ENCODE measurements at places on chromosomes 5 and 9.

- no peak for DNase-seq
Observed at GRCh38 chr9:135517407-135517822, 3.8 kb upstream of the LCN1 start.

- DNase-seq, result no peak
Observed at GRCh38 chr9:89323390-89323789, 5.1 kb downstream of the SECISBP2 start.

DNA sequence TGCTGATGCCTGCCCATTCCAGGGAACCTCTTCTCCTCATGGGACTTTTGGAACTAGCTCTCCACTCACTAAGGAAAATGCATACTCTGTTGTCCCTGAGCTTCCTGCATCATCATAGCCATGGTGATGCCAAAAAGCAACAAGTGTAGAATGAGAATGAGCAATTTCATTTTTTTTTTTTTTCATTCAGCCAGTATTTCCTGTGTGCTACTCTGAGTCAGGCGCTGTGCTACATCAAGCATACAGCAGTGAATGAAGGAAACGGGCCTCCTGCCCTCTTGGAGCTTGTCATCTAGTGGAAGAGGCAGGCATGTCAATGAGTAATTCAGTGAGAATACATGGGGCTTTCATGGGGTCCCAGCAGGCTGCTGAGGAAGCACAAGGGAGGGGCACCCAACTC is 483.1 kb downstream of the BNC2 start:
- DNase-seq, result no peak

DNA sequence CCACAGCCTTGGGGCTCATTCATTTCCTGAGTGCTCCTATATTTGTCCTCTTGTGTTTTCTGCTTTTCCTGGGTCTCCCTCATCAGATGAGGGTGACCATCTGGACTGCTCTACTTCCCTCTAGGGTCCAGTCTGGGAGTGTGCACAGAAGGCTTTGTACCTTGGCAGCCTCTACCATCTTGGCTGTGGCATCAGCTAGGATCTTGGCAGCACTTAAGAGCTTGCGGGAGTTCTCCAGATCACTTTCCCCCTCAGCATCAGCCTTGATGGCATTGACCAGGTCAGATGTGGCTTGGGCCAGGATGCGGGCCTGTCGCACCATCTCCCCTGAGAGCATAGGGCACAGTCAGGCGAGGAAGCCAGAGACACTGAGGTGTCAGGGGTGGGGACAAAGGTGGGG is 15.8 kb downstream of the TLN1 start:
- no peak for DNase-seq

DNA sequence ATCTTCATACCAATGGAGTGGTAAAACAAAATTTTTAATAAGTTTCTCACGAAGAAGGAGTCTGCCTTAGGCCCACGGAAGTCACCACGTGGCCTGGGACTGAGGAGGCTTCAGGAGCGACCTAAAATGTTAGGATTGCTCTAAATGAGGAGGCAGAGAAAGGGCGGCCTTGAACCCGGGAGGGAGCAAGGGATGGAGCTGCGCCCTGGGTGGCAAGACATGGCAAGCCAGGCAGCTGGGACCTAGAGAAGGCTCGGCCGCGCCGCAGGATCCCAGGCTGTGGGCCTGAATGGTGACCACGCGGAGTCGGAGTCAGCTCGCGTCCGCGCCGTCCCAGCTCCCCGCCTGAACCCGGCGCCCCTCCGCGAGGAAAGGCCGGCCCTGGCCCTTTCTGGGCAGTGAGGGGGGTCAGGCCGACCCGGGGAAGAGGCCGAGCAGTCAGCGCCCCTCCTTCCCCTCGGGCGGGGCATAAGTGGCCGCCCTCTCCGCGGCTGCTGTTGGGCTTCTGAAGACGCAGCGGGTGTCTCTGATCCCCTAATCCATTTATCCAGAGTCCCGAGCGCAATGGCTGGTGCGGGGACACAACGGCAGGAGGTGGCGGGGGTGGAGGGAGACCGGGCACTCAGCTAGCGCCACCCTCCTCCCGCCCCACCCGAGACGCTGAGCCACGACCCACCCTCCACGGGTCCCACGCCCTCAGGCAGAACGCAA is 10.6 kb downstream of the IRX1 start:
- no peak for DNase-seq

- DNase-seq, result no peak
Observed at GRCh38 chr5:54518146-54518817, 723 bp downstream of the SNX18 start.

DNA sequence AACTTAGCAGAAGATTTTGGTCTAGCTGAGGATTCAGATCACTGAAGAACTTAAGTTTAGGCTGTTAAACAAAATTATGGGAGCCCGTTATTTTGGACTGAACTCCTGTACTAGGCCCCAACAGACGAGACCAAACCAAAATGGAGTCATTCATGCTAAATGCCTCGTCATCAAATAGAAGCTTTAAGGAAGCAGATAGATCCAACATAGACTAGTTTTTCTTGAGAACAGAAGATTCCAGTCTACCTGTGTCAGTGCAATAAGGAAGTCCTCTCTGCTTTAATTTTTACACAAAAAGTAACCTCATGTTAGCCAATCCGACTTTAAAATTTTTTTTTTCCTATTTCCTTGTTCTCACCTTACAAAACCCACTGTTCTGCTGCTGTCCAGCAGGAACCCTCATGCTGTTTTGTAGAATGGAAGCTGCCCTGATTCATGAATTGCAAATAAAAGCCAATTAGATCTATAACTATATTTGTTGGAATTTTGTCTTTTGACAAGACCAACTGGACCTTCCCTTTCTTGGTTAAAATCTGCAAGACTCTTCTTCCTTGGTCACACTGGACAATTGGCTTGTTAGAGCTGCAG is 29.0 kb upstream of the GOLM1 start:
- no peak for DNase-seq

DNA sequence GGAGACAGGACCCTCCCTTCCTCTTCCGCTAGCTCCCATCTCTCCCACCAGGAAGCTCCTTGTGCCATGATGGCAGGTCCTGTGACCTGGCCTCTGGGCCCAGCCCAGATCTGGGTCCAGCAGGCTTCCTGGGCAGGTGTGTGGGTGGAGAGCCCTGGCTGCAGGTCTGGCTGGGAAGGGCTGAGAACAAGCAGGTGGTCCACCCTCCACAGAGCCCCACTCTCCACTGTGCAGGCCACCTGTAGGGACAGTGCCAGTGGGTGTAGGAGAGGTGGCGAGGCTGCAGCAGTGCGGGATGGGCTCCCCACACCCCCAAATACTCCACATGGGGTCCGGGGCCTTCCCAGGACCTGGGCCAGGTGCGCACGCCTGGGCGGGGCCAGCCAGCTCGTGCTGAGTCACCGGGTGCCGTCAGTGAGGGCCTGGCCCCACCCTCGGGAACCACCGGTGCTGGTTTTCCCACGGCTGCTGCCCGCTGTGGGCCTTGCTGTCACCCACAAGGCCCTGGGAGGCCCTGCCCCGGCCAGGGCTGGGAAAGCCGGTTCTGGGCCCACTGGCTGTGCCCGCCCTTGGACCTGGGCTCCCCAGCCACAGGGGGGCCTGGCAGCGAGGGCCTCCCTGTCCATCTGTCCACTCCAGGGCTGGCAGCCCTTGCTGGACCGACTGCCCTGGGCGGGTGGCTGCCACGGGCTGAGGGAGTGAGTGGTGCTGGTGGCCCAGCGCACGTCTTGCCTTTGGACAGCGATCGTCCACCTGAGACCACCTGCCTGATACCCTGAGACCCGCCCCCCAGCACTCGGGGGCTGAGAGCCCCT is 9.3 kb upstream of the NRARP start:
- DNase-seq, result no peak

- no peak for DNase-seq
Observed at GRCh38 chr9:132806723-132807421, 71.2 kb downstream of the AK8 start.

DNA sequence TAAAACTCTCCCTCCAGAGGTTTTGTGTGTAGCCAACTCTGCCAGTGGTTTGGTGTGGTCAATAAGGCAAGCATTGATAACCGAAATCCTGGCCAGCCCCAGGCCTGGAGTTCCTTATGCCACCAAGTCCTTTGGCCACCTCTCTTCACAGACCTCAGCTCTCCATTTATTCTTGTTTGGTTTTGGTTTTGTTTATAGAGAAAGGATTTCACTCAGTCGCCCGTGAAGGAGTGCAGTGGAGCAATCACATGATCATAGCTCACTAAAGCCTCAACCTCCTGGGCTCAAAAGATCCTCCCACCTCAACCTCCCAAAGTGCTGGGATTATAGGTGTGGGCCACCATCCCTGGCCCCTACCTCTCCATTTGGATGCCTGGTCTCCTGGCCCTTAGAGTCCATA is 55.4 kb upstream of the PPARGC1B start:
- DNase-seq, result no peak

GRCh38 chr5:111929867-111930266 is 172.9 kb upstream of the NREP start:
- DNase-seq, result no peak

GRCh38 chr5:172082180-172082579 is 75.7 kb upstream of the FBXW11 start:
- DNase-seq, result no peak

GRCh38 chr5:55517804-55518203 is 17.0 kb downstream of the PLPP1 start:
- no peak for DNase-seq

DNA sequence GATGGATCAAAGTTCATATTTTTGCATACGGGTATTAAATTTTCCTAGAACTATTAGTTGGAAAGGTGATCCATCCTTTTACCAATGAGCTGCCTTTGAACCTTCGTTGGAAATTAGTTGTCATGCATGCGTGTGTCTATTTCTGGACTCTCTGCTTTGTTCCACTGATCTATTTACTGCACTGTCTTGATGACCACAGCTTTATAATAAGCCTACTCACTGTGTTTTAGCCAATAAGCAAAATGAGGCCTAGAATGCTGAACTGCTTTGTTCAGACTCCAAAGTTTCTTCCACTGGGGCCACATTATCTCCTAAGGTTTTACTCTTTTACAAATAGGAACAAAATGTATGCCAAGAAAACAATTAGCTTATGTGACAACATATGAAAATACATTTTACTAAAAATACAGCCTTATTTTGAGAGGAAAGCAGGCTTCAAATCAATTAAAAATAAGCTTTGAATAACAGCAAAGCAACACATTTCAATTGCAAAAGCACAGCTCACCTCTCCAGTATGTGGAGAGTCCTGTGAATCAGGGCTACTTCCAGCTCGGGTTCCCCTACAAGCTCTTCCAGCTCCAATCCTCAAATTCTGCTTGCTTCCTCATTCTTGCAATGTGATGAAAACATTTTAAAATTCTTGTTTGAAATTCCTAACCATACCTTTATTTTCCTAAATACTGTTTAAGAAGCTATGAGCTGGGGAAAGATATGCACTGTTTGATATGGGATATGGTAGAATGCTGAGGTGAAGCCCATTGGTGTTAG is 72.0 kb downstream of the RETREG1 start:
- DNase-seq, result no peak

GRCh38 chr5:153672347-153673090 is 182.0 kb downstream of the GRIA1 start:
- no peak for DNase-seq

GRCh38 chr5:6439588-6440550 is 8.8 kb upstream of the UBE2QL1 start:
- DNase-seq, result no peak

DNA sequence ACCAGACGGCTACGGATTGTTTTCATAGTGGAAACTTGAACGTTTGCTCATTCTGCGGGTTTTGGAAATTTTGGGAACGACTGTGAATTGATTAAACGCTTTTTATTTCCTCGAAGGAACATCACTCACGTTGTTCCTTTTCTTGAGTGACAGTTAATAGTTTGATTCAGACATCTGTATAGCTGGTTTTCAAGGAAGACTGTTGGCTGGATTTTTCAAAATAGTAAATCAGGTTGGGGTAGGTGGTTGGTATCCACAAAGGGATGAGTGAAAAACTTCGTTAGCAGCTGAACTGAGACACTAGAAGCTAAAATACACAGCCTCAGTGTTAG is 1.1 kb downstream of the TGFBR1 start:
- no peak for DNase-seq

DNA sequence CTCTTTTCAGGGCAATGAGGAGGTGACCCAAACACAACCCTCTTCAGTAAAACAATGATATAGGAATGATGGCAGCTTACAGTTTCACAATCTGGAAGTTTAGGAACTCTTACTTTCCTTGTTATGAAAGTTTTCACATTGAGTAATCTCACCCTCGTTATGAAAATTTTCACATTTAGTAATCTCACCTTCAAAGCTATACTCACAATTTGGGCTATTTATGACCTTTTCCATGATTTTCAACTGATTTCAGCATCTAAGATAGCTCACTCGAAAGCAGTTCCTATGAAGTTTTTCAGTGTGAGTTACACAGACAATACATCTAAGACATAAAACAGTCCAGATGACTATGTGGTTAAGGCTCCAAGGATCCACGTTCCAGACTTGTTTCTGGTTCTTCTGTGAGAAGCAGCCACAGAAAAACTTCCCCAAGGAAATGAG is 57.1 kb downstream of the FOXD1 start:
- DNase-seq, result no peak

DNA sequence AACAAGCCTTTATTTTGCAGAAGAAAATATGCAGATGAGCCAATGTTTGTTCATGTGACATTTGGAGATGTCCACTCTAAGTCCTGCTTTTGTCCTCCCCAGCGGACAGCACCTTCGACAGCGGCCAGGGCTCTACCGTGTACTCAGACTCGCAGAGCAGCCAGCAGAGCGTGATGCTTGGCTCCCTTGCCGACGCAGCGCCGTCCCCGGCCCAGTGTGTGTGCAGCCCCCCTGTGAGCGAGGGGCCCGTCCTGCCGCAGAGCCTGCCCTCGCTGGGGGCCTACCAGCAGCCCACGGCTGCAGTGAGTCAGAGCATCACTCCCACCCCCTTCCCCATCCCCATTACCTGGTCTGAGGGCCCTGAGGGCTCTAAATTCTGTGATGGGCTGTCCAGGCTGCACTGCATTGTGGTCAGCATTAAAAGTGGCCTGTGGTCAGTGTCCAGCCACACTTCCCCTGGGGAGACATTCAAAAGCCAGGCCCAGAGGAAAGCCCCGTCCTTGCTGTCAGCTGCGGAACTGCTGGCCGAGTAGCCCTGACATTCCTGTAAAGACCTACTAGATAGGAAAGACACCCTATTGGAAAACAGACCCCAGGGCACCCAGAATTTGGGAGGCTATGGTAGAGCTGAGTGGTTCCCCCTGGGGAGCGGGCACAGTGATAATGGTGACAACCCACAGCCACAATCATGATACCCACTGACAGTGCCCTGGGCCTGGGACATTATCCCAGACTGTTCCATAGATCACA is 69.0 kb downstream of the WNK2 start:
- no peak for DNase-seq

DNA sequence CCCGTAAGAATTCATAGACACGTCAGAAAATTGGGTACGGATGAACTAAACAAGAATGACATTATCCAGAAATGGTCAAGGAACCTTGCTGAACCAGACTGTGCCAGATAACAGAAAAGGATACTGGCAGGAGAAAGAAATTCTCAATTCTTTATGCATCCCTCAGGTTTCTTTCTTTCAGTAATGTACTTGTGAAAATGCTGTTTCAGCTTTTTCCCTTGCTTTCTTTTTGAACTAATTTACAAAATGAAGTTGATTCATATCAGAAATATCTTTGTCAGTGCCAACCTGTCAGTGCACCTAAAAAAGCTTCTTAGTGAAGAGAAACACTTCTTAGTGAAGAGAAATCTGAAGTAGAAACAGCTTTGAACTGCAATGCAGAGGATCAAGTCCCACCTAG is 643.6 kb upstream of the RORB start:
- no peak for DNase-seq
